ENCODE measurements at places on chromosomes 7 and 10. TPM values are rescaled to one million over a fixed set of nuclear protein-coding genes. Genes with fewer than 3 reads are reported as not detected.

Gene THSD7A
- total RNA-seq: not detected

Gene TLX1
- total RNA-seq: not detected

Gene NPSR1
- not detected for total RNA-seq

Gene SPDYE5
- 0.23 TPM for total RNA-seq

Gene HECW1
- total RNA-seq: not detected

DNA sequence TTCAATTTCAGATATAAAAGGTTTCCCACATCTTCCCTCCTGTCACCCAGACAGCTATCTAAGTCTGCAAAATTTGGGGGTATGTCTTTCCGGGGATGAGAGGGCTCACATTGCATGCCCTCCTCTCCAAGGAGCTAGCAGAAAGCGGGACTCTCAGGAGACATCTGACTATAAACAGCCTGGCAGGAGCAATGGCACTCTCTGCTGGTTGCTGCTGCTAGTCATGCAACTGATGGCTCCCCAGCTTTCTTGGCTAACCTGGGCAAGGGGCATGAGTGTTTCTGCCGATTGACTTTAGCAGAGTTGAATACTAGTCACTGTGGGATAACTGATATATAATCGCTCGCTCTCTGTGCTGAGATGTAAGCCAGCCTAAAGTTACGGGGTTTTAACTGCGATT lies 12.0 kb downstream of the TBX20 start:
- DNase-seq: no peak

GRCh38 chr10:121466424-121466823 lies 131.8 kb downstream of the FGFR2 start:
- DNase-seq: no peak

GRCh38 chr7:66055321-66055956 lies 20.2 kb upstream of the ASL start:
- DNase-seq: no peak

GRCh38 chr7:111788286-111789047 lies 226.2 kb upstream of the IMMP2L start:
- DNase-seq: no peak

DNA sequence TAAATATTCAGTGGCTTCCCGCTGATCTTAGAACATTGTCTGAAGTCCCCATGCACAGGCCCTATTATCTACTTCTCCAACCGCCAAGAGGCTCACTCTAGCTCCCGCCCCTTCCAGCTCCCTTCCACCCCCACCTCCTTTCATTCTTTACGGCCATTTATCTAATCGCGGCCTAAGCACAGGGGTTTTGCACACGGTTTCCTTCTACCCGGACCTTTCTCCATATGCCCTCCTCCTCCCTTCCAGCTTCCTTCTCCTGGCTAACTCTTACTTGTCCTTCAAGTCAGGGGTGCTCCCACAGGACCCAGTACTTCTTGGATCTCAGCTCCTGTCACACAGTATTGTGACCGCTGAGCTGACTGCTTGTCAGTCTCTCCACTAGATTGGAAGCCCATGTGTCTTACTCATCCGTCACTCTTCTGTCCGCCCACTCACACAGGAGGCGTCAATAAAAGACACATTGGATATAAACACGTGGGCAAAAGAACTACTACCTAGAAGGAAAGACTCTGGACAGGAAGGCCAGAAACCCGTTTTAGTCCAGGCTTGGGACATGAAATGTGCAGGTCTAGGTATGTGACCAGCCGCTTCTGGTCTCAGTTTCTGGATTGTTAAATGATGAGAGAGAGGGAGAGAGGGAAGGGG lies 20.2 kb upstream of the HPS1 start:
- DNase-seq: no peak

DNA sequence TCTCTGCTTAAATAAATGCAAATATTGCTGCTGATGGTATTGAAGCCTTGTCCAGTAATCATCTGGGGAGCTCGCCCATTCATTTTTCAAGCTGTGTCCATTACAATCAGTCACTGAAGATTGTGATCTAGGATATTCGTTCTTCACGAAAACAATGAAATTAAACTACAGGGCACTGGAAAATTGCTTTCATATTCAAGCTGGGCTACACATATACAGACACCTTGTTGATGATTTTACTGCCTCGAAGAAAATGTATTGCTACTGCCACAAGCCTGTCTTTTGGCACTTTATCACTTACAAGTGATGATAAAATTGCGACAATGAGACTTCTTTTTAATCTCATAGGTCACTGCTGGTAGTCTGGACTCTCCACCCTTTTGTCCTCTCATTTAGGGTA lies 100.0 kb upstream of the MINDY3 start:
- no peak for DNase-seq

DNA sequence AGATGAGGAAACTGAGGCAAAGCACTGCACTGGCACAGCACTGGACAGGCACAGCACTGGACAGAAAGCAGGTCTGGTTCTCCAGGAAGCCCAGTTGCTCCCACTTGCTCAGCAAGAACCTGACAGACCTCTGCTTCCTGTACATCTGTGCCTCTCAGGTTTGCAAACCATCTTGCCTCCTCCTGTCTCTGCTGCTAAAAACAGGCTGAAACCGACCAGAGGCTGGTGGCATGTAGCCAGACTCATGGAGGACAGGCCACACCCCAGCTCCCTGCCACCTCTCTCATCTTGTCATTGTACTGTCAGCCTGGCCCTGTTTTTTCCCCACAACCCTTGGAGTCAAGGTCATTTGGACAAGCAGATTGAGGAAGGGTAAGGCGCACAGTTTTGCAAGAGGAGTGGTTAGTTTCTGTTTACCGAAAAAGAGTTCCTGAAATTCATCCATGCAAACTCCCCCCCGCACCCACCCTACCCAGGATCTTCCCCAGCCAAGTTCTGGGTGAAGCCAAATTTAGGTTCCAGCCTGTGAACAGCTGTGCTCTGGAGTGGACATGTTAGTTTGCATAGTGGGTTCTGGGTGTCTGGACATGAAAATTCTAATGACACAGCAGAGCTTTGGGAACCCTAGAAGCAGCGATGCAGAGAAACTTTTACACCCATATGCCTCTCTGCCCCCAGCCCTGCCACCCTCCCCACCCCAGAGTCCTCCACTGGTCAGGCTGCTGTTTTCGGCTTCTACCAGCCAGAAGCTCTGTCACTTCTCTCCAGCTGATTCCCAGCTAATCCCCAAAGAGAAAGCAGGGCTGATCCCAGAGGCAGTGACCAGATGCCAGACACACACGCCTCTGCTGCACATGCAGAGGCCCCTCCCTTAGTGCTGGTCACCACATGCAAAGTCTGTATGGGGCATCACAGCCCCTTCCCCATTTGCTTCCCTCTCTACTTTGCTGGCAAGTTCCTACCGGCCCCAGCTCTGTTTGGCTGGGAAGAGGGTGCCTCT lies 8.5 kb upstream of the C10orf105 start:
- DNase-seq: peak; percentile 75

DNA sequence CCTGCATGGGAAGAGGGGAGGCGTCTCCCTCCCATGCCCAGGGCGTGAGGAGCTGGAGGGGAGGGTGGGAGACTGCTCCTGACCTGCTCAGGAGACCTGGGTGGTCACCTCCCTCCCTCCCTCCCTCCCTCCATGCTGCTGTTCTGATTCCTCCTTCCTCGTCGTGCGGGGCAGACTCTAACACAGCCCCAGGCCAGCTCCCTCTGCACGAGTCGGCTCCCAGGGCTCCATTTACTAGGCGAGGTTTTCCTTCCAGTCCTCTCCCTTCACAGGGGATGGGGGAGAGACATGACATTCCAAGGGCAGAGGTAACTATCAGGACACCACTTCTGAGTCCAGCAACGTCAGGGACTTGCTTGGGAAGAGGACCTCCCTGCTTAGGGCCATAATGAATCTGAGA lies 23.6 kb downstream of the VIPR2 start:
- no peak for DNase-seq

DNA sequence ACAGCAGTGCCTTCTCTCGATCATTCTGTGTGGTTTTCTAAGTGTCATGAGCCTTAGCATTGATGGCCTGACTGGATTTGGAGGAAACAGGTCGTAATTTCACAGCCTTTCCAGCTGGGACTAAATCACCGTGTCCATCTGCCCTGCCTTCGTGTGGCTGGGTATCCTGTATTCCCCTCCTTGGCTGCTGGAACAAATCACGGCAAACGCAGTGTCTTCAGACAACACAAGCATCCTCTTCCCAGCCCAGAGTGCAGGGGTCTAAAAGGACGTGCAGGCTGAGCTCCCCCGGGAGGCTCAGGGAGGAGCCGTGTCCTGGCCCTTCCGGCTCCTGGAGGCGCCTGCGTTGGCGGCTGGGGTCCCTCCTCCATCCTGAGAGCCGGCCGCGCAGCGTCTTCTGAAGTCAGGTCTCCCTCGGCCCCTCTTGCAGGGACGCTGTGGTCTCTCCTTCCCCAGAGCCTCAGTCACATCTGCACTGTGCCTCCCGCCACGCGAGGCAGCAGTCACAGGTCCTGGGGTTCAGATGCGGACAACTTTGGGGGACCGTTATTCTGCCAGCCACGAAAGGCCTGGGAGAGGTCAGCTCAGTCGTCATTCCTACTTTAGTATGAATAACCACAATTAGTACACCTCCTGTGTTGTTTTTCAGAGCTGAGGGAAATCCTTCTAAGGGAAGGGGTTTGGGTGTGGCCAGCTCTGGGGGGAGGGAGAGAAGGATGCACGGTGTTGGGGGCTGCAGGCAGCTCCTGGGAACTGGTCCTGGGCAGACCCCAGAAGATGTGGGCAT lies 41.1 kb downstream of the FAM20C start:
- DNase-seq: no peak

GRCh38 chr10:45404770-45405120 lies 30.7 kb downstream of the ALOX5 start:
- no peak for DNase-seq

GRCh38 chr10:131689954-131690757 lies 210.7 kb upstream of the PPP2R2D start:
- no peak for DNase-seq

- DNase-seq: no peak
Observed at GRCh38 chr7:2732959-2733584, 45.1 kb downstream of the AMZ1 start.

GRCh38 chr7:137818036-137818435 lies 28.7 kb downstream of the DGKI start:
- no peak for DNase-seq

GRCh38 chr10:133141144-133141957 lies 18.7 kb upstream of the KNDC1 start:
- no peak for DNase-seq
